ENCODE measurements at places on chromosomes 1 and 21. TPM values are rescaled to one million over a fixed set of nuclear protein-coding genes. Genes with fewer than 3 reads are reported as not detected.

SETD4 gene
- total RNA-seq: 28.8 TPM

CFHR2 gene
- total RNA-seq: not detected

AIRE gene
- total RNA-seq: not detected

CELA3B gene
- not detected for total RNA-seq

MX2 gene
- total RNA-seq: 0.63 TPM

DNA sequence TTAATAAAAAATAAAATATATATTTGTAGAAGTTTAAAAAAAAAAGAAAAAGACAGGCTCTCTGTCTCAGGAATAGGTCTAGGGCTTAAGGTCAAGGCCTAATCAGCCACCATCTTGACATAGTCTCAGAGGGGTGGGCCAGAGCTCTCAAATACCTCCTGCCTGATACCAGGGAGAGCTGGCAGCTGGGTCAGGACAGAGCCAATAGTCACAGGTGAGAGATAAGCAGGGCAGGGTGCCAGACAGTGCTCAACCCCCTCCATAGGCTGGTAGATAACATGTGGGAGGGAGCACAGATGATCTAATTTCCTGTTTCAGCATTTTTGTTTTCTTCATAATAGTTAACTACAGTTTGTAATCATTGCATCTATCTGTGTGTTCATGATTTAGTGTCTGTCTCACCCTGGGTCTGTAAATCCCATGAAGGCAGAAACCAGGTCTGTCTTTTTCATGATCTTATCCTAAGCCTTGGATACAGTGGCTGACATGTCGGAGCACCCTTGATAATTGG is 152.0 kb upstream of the GRIK3 start:
- H3K4me1 ChIP-seq: no peaks in the 10 kb centered on the region
- DNase-seq: no peak
- no peaks in the 10 kb centered on the region for H3K27me3 ChIP-seq
- H3K36me3 ChIP-seq: no peaks in the 10 kb centered on the region
- no peak overlapping the region for H3K27ac ChIP-seq

GRCh38 chr1:218482683-218483082 is 137.5 kb downstream of the TGFB2 start:
- peaks cover 30% of the 10 kb centered on the region for H3K4me1 ChIP-seq
- no peak for DNase-seq
- no peak overlapping the region for H3K4me3 ChIP-seq
- H3K36me3 ChIP-seq: no peaks in the 10 kb centered on the region

- no peak overlapping the region for H3K27ac ChIP-seq
- H3K4me3 ChIP-seq: no peak overlapping the region
- H3K27me3 ChIP-seq: no peaks in the 10 kb centered on the region
- DNase-seq: no peak
- H3K36me3 ChIP-seq: no peaks in the 10 kb centered on the region
- H3K4me1 ChIP-seq: peaks cover 4% of the 10 kb centered on the region
Measured at GRCh38 chr21:28229814-28230213, 762.9 kb downstream of the LTN1 start.

GRCh38 chr1:100188617-100189016 is 10.6 kb upstream of the LRRC39 start:
- H3K27me3 ChIP-seq: no peaks in the 10 kb centered on the region
- H3K4me1 ChIP-seq: no peaks in the 10 kb centered on the region
- no peak for DNase-seq
- H3K4me3 ChIP-seq: no peak overlapping the region

- H3K4me1 ChIP-seq: no peaks in the 10 kb centered on the region
- no peak overlapping the region for H3K27ac ChIP-seq
- H3K27me3 ChIP-seq: no peaks in the 10 kb centered on the region
- no peaks in the 10 kb centered on the region for H3K36me3 ChIP-seq
- H3K4me3 ChIP-seq: no peak overlapping the region
Measured at GRCh38 chr21:40324389-40324788, 457.2 kb downstream of the PCP4 start.

GRCh38 chr1:206662396-206663092 is 22.2 kb upstream of the MAPKAPK2 start:
- peaks cover 3% of the 10 kb centered on the region for H3K4me1 ChIP-seq
- no peak overlapping the region for H3K4me3 ChIP-seq
- H3K27me3 ChIP-seq: no peaks in the 10 kb centered on the region
- DNase-seq: no peak

GRCh38 chr1:246906833-246907232 is 24.9 kb downstream of the AHCTF1 start:
- no peak for DNase-seq
- H3K36me3 ChIP-seq: no peaks in the 10 kb centered on the region
- no peak overlapping the region for H3K4me3 ChIP-seq
- H3K27ac ChIP-seq: no peak overlapping the region

DNA sequence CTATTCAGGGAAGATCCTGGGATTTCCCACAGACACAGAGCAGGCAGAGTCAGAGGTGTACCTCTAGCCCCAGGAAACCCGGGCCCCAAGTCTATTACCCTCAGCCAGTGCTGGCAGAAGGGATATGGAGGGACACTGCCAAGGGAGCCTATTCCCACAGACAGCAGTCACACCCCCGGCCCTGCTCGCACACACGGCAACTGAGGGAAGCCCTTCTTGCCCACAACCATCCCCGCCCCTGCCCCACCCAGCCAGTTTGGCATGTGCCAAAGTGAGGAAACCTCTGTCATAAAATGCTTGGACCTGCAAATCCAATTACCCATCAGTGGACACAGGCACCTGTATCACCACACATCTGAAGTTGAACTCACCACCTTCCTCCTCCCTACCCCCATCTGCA is 6.5 kb downstream of the CACNA1S start:
- no peaks in the 10 kb centered on the region for H3K27me3 ChIP-seq
- H3K4me1 ChIP-seq: 0 out of 2 replicates have a peak, but pooled peaks cover 4% of the 10 kb centered on the region
- no peak overlapping the region for H3K27ac ChIP-seq
- no peaks in the 10 kb centered on the region for H3K36me3 ChIP-seq
- no peak for DNase-seq

GRCh38 chr1:84940481-84940880 is 47.5 kb upstream of the LPAR3 start:
- no peaks in the 10 kb centered on the region for H3K36me3 ChIP-seq
- no peak overlapping the region for H3K4me3 ChIP-seq
- DNase-seq: no peak
- H3K27me3 ChIP-seq: no peaks in the 10 kb centered on the region
- H3K4me1 ChIP-seq: no peaks in the 10 kb centered on the region

DNA sequence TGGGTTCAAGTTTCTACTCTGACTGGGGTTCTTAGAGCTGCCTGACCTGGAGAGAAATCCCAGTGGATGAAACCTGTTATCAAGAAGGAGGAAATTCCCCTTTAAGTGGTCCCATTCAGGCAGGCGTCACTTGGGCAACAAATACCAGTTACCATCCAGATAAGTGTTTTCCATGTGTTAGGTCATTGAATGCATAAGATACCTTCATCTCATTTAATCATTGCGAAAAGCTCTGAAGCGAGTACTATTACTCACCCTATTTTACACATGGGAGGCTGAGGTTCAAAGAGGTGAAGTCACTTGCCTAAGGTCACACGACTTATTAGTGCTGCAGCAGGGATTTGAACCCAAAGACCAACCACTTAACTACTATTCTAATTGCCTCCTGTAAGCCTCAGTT is 45.5 kb upstream of the RPL11 start:
- no peak overlapping the region for H3K4me3 ChIP-seq
- H3K27me3 ChIP-seq: no peaks in the 10 kb centered on the region
- DNase-seq: no peak
- H3K27ac ChIP-seq: no peak overlapping the region
- H3K4me1 ChIP-seq: no peaks in the 10 kb centered on the region
- H3K36me3 ChIP-seq: no peaks in the 10 kb centered on the region
